Activated T-helper 1 cell treated with anti-CD3 and anti-CD28 coated beads, Interleukin-12 subunit alpha, Interleukin-12 subunit beta, Interleukin-2, Interleukin-4 antibody, amounts not matched to agents 30 ng/mL and 10 ng/mL and 1 ng/mL, durations not matched to agents 14 hours and 24 hours and 36 hours (primary cell): ENCODE measurements at places on chromosomes 2 and 18. TPM values are rescaled to one million over a fixed set of nuclear protein-coding genes. Genes with fewer than 3 reads are reported as not detected.

GATA6 gene
- not detected in 2 replicates for total RNA-seq

FEZ2 gene
- 14.0 and 14.9 TPM in 2 replicates for total RNA-seq

RTP5 gene
- not detected in 2 replicates for total RNA-seq

NOSTRIN gene
- total RNA-seq, result not detected in 2 replicates

ATOH8 gene
- total RNA-seq, result 0.29 and 0.47 TPM in 2 replicates

DNA sequence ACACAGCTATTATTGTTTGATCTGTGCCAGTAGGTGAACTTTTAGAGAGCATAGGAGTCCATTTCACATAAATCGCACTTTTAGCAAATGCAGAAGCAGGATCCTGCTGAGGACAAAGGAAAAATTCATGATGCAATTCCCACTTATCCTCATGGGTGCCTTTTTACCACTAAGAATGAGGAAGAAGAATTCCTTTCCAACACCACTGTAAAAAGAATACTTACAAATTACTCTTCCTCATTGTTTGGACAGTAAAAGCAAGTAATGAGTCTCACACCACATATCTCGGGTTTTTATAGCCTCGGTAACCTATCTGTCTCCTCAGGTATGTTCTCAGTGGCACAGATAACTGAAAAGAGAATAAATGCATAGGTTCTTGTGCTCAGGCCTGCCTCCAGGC lies 238.5 kb downstream of the MTX2 start:
- no peak for DNase-seq

GRCh38 chr2:149826471-149827125 lies 239.0 kb upstream of the MMADHC start:
- no peak for DNase-seq

DNA sequence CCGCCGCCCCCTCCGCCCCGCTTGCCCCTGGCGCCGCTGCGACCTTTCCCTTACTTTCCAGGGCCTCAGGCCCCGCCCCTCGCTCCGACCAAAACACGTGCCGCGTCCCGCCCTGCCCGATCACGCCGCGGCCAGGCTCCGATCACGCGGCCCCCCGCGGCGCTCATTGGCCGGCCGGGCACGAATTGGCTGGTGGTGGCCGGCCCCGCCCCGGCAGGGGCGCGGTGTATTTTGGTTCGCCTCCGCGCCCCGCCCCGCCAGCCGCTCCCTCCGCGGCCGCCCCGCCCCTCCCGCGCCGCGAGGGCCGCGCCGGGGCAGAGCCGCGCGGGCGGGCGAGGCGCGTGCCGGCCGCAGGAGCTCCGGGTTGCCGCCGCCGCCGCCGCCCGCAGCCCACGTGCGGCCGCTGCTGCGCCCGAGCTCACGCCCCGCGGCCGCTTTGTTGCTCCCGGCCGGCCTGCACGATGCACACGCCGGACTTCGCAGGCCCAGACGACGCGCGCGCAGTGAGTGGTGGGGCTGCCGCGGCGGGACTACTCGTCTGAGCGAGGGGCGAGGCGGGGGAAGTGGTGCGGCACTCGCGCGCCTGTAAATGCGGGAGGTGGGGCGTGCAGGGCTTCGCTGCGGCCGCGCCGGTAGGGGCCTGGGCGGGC lies at the start of gene KLF11:
Gene KLF11 (plus strand): TSS at position 295 of the 650 bp plus-strand sequence. CDS start 167 bp downstream, at position 462.
- peak; percentile 81 for DNase-seq

GRCh38 chr2:30385327-30385726 lies 61.7 kb upstream of the LCLAT1 start:
- DNase-seq, result no peak

- DNase-seq, result no peak
Measured at GRCh38 chr2:74816540-74817303, 17.2 kb upstream of the HK2 start.

DNA sequence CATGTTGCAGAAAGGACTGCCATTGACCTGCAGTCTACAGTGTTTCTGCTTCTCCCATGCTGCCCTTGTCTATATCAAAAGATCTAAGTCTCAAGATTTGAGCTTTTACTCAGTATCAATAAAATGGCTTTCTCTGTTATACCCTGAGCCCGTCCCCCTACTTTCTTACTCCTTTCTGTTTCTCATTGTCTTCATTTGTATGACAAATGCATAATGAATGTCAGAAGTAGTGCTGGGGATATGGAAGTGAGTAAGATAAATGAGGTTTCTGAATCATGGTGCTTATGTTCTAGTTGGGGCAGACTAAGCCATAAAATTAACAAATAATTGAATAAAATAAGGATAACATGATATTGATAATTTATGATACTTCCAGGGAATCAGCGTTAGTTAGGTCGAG lies 128.6 kb downstream of the PARD3B start:
- DNase-seq, result no peak

- DNase-seq, result no peak
Measured at GRCh38 chr2:169339657-169340056, 22.7 kb downstream of the LRP2 start.

DNA sequence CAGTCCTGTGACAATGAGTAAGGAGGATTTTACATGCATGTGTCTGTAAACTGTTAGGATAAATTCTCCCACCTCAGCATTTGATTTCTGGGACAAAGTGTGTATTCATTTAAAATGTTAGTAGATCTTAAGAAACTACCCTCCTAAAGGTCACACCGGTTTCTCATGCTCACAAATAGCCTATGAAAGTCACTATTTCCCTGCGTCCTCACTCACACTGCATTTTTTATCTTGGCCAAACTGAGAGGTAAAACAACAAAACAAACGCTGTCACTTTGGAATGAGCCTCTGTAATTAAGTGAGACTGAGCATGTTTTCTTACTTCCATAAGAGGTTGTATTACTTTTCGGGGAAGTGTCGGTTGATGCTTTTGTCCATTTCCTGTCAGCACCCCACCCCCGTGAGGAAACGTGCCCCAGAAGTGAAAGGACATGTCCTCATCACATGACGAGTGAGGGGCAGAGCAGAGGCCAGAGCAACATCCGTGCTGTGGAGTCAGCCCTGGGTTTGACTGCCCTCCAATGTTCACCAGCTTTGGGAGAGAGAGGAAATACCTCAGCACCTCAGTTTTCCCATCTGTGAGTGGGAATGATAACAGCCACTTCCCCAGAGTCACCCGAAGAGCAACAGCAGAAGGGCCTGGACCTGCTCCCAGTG lies 3.1 kb downstream of the GYPC start:
- DNase-seq, result peak; percentile 67

GRCh38 chr2:127176371-127177311 lies 43.5 kb downstream of the CYP27C1 start:
- DNase-seq, result no peak

GRCh38 chr2:177595126-177595845 lies 202.7 kb downstream of the AGPS start:
- DNase-seq, result no peak

GRCh38 chr2:9097239-9097638 lies 93.8 kb upstream of the MBOAT2 start:
- no peak for DNase-seq

- DNase-seq, result no peak
Measured at GRCh38 chr2:120404274-120404673, 58.3 kb downstream of the INHBB start.

DNA sequence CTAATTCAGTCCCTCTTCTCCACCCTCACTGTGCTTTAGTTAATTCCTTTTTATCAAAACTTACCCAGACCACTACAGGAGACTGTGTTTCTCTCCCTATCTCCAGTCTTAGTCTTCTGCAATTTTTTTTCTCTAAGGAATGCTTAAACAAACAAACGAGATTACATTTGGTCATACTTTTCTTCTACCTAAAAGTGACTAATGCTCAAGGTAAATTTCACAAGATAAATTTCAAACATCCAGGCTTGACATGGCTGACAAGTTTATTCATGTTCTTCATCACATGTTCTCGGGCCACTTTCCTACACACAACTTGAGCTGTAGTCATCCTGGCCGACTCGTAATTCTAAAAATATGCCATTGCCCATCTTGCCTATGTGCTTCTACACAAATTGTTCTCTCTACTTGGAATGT lies 23.2 kb upstream of the ACSL3 start:
- DNase-seq, result no peak

- DNase-seq, result no peak
Measured at GRCh38 chr2:101830146-101830545, 132.6 kb downstream of the MAP4K4 start.

GRCh38 chr2:211103989-211104388 lies 547.6 kb downstream of the CPS1 start:
- DNase-seq, result no peak

GRCh38 chr18:75213611-75214331 lies 3.2 kb downstream of the TSHZ1 start:
- DNase-seq, result no peak
